Heart right ventricle (tissue), 16 donors: ENCODE measurements at places on chromosomes 12 and 14.

GRCh38 chr12:45351921-45352670, 136.2 kb downstream of the ANO6 start:
- H3K27ac ChIP-seq, result no peak overlapping the region
- H3K36me3 ChIP-seq, result peaks cover 52% of the 10 kb centered on the region
- H3K4me3 ChIP-seq, result no peak overlapping the region
- DNase-seq, result no peak

DNA sequence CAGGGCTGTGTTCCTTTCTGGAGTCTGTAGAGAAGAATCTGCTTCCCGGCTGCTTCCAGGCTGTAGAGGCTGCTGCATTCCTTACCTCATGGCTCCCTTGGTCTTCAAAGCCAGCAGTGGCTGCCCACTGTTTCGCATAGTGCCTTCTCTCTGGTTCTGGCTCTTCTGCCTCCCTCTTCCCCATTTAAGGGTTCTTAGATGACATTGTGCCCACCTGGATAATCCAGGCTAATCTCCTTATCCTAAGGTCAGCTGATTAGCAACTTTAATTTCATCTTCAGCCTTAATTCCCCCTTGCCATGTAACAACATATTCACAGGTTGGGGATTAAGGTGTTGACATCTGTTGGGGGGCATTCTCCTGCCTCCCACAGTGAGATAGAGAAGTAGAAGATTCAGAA, 208.6 kb upstream of the TMTC1 start:
- no peaks in the 10 kb centered on the region for H3K4me1 ChIP-seq
- DNase-seq, result no peak
- H3K36me3 ChIP-seq, result no peaks in the 10 kb centered on the region
- H3K4me3 ChIP-seq, result no peak overlapping the region
- H3K27me3 ChIP-seq, result no peaks in the 10 kb centered on the region

DNA sequence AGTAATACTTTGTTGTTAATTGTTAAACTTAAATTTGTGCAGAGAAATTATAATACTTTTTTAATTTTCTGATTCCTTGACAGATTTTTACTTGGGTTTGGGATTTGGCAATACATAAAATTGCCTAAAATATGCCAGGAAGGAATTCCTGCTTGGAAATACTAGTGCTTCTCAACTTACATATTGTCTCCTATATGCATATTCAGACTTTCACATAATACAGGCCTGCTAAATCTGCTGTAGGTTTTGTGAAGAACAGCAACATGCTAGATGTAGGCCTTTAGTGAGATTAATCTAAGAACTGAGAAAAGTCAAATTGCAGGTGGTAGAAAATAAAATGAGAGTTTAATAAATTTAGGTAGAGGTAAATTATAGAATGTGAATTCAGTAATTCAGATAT, 468.5 kb upstream of the MIS18BP1 start:
- no peak overlapping the region for H3K27ac ChIP-seq
- H3K4me3 ChIP-seq, result no peak overlapping the region
- no peaks in the 10 kb centered on the region for H3K4me1 ChIP-seq
- no peaks in the 10 kb centered on the region for H3K36me3 ChIP-seq
- no peaks in the 10 kb centered on the region for H3K27me3 ChIP-seq

DNA sequence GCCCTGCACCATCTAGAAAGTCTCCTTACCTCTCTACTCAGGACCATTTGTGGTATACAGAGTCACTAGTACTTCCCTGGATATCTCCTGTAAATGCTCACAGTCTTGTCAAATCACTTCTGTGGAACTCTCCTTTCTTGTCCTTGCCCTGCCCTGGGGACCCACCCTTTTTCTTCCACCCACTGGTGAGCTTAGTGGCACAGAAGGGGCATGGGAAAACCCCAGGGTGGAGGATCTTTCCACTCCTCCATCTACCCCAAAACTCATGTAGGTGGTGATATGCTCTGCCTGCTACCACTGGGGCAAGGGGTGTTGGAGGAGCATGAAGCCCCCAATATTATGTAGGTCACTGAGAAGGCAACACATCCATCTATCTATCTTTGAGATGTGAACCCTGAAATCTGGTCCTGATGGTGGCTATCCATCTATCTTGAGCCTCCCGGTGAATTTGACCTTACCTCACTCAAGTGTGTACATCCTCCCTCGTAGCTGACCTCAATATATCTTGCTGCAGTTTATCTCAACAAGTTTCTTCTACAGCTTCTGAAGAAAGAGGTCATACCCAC, 943 bp downstream of the TESPA1 start:
- H3K4me1 ChIP-seq, result no peaks in the 10 kb centered on the region
- no peaks in the 10 kb centered on the region for H3K36me3 ChIP-seq
- H3K27me3 ChIP-seq, result peaks cover 5% of the 10 kb centered on the region

DNA sequence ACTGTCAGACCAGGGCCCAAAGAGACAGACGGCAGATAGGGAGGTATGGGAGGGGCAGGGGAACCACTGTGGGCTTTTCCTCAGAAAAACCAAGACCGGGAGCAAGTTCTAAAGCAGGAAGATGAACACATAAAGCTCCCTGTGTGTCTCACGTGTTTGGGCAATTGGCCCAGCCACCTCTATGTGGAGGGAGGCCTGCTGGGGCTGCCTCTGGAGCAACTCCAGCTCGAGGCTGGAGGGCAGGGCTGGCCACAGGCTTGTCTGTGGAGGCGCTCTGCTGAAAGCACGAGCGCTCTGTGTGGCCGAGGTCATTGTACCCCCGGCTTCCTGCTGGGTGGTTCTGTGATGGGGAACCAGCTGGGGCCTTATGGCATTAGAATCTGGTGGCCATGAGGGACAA, 36.4 kb downstream of the TRAFD1 start:
- no peaks in the 10 kb centered on the region for H3K4me1 ChIP-seq
- H3K4me3 ChIP-seq, result no peak overlapping the region
- peak overlapping the region; percentile 15 for H3K27ac ChIP-seq
- no peaks in the 10 kb centered on the region for H3K36me3 ChIP-seq

DNA sequence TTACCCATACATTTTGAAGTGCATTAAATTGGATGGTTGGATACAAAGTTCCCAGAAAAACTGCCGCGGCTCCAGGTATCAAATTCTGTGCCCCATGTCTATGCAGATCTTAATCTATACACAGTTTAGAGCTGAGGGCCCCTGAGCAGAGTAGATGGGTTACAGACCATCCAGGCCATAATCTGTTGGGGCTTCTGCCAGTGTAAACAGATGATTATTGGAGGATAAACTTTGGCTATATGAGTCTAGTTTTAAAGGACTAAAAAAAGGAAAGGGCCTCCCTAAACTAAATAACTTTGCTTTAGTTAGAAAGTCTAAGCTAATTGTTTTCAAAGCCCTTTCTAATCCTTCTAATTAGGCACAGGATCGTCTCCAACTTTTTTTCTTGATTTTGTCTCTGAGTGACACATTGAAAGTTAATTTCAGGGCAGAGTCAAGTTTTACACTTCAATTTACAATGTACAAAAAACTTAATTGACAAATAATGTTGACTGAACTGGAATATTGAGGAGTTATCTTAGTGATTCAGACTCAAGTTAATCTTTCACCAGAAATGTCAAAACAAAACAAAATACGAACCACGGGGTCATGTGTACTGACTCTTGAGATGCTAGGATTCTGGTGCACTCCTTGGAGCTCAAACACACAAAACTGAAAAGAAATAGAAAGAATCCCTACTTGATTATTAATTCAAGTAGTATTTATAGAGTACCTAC, 133.9 kb upstream of the SCAF11 start:
- peaks cover 5% of the 10 kb centered on the region for H3K4me1 ChIP-seq
- H3K36me3 ChIP-seq, result no peaks in the 10 kb centered on the region
- no peak for DNase-seq
- no peak overlapping the region for H3K27ac ChIP-seq

- no peaks in the 10 kb centered on the region for H3K36me3 ChIP-seq
- no peak for DNase-seq
- no peak overlapping the region for H3K4me3 ChIP-seq
- peaks cover 9% of the 10 kb centered on the region for H3K27me3 ChIP-seq
- H3K27ac ChIP-seq, result no peak overlapping the region
- H3K4me1 ChIP-seq, result no peaks in the 10 kb centered on the region
Observed at GRCh38 chr14:100561005-100561404, 26.2 kb downstream of the BEGAIN start.

- DNase-seq, result no peak
- no peaks in the 10 kb centered on the region for H3K27me3 ChIP-seq
- peaks cover 18% of the 10 kb centered on the region for H3K4me1 ChIP-seq
- no peak overlapping the region for H3K27ac ChIP-seq
Observed at GRCh38 chr14:103311171-103311997, 22.7 kb upstream of the EIF5 start.

DNA sequence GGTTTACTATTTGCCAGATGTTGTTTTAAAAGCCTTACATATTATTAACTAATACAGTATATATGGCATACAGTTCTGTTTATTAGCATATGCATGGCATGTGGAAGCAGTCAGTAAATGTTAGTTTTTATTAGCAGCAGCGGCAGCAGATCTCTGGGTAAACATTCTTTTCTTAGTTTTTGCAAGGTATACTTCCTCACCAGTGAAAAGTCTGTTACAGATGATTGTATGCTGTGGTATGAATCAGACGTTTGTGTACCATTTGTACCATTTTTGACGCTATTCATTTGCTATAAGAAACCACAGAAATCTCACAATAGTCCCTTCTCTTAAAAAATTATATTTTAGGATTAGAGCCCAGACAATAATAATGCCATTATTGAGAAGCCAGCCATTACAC, 17.8 kb downstream of the STK38L start:
- DNase-seq, result no peak
- no peaks in the 10 kb centered on the region for H3K36me3 ChIP-seq
- no peak overlapping the region for H3K27ac ChIP-seq
- no peaks in the 10 kb centered on the region for H3K27me3 ChIP-seq
- no peak overlapping the region for H3K4me3 ChIP-seq
- H3K4me1 ChIP-seq, result peaks cover 49% of the 10 kb centered on the region

DNA sequence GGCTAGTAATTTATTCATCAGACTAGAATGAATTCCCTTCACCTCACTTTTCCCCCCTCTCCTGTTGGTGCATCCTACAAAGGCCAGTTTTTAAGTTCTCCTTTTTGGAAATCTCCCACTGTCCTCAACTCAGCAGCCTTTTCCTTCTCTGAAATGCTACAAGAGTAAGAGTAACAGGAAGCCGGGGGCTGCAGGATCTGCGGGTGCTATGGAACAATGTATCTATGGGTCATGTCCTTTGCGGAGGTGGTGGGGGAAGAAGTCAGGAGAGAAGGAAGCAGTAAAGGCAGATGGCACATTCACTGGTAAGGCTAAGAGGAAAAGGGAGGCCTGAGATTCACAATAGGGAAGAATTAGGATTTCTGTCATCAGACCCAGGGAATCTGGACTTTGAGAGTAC, 22.2 kb upstream of the TESC start:
- DNase-seq, result no peak
- H3K36me3 ChIP-seq, result no peaks in the 10 kb centered on the region
- H3K4me1 ChIP-seq, result peaks cover 28% of the 10 kb centered on the region
- H3K4me3 ChIP-seq, result no peak overlapping the region

DNA sequence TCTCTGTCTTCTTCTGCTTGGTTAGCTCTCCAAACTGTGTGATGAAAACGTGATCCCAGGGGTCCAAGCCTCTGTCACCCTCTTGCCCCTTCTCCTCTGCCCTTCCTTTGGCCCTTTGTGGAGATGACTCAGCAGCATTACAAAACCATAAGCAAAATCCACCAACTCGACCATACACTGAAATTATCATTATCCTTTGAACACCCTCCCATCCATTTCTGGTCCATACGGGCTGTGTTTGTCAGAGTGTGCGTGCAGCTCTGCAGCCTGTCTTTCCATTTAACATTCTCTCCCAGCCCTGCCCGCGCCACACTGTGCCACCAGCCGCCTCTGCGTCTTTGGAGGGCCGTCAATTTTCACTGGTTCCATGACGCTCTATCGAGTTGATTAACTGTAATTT, 69.2 kb downstream of the SLC25A47 start:
- no peaks in the 10 kb centered on the region for H3K36me3 ChIP-seq
- H3K27ac ChIP-seq, result no peak overlapping the region
- DNase-seq, result no peak
- no peak overlapping the region for H3K4me3 ChIP-seq
- H3K4me1 ChIP-seq, result peaks cover 9% of the 10 kb centered on the region

- H3K4me3 ChIP-seq, result no peak overlapping the region
- DNase-seq, result no peak
- H3K36me3 ChIP-seq, result no peaks in the 10 kb centered on the region
- H3K27ac ChIP-seq, result no peak overlapping the region
- H3K4me1 ChIP-seq, result no peaks in the 10 kb centered on the region
Observed at GRCh38 chr14:80037349-80037748, 174.0 kb downstream of the DIO2 start.

DNA sequence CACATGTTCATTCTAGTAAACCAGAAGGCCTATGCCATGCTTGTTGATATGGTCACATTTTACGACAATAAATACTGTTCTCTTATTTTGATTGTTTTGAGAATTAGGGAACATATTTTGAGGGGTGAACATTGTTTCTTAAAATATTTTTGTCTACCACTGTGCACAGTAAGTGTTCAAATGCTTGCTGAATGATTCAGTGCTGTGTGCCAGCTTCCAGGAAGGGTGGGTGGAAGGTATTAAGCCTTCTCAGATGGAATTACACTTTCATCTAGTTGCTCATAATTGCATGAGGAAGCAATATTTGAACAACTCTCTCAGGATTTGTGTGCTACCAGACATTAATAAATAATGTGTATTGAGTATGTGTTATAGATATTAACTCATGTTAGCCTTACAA, 15.5 kb upstream of the TMX1 start:
- no peak overlapping the region for H3K4me3 ChIP-seq
- no peaks in the 10 kb centered on the region for H3K36me3 ChIP-seq
- H3K27me3 ChIP-seq, result no peaks in the 10 kb centered on the region
- no peak for DNase-seq
- no peak overlapping the region for H3K27ac ChIP-seq

DNA sequence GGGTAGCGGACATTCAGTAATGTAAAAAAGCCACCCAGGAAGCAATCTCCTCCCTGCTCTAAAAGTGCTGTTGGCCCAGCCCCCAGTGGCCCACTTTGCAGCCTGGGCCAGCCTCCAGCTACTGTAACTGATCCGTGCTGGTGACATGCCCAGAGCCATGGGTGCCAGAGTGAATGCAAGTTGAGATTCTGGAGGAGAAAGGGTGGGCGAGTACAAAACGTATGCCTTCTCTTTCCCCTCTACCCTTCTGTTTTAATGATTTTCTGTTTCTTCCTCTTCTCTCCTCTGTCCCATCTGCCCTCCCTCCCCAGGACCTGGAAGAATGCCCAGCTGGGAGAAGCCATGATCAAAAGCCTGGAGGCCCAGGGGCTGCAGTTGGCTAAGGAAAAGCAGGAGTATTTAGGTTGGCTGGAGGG, 16.9 kb downstream of the PLEKHD1 start:
- H3K4me3 ChIP-seq, result no peak overlapping the region
- no peaks in the 10 kb centered on the region for H3K27me3 ChIP-seq
- DNase-seq, result peak; percentile 53
- H3K4me1 ChIP-seq, result no peaks in the 10 kb centered on the region
- no peaks in the 10 kb centered on the region for H3K36me3 ChIP-seq

DNA sequence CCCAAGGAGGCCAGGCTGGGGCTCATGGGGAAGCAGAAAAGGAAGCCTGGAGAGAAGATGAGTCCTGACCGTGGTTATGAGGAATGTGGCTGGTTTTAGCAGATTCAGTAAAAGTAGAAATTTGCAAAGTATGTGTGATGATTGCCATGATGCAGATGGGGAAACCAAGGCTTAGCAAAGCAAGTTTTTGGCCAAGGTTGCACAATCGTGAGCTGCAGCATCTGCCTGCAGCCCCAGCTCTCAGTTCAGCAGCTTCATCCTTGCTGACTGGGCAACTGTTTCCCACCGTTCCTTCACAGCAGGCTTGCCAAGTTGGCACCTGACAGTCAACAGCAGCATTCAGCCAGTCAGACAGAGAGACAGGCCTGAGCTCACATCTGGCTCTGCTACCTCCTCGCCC, 656.7 kb downstream of the MED13L start:
- DNase-seq, result no peak
- no peaks in the 10 kb centered on the region for H3K36me3 ChIP-seq
- no peak overlapping the region for H3K27ac ChIP-seq
- no peak overlapping the region for H3K4me3 ChIP-seq
